ENCODE measurements at places on chromosomes 13 and 19. TPM values are rescaled to one million over a fixed set of nuclear protein-coding genes. Genes with fewer than 3 reads are reported as not detected.

DNA sequence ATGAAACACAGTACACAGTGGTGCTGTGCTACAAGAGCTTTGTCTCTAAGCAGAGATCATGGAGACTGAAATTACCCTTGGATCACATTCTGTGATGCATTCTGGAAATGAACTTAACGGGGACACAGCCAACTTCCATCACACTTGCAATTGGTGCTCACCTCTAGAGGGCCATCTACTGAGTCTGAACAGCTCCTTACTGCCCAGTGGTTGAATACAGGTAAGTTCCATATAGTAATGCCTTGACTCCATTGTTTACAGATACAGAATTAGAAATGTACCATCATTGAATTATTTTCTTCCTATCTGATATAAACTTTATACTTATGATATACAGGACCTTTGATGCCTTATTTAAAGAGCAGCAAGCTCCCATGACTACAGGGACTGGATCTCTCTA is 686.4 kb downstream of the PCDH9 start:
- ATAC-seq, result no peak

- ATAC-seq, result no peak
These were observed 108.8 kb downstream of the SIPA1L3 start for GRCh38 chr19:38015761-38016160.

DNA sequence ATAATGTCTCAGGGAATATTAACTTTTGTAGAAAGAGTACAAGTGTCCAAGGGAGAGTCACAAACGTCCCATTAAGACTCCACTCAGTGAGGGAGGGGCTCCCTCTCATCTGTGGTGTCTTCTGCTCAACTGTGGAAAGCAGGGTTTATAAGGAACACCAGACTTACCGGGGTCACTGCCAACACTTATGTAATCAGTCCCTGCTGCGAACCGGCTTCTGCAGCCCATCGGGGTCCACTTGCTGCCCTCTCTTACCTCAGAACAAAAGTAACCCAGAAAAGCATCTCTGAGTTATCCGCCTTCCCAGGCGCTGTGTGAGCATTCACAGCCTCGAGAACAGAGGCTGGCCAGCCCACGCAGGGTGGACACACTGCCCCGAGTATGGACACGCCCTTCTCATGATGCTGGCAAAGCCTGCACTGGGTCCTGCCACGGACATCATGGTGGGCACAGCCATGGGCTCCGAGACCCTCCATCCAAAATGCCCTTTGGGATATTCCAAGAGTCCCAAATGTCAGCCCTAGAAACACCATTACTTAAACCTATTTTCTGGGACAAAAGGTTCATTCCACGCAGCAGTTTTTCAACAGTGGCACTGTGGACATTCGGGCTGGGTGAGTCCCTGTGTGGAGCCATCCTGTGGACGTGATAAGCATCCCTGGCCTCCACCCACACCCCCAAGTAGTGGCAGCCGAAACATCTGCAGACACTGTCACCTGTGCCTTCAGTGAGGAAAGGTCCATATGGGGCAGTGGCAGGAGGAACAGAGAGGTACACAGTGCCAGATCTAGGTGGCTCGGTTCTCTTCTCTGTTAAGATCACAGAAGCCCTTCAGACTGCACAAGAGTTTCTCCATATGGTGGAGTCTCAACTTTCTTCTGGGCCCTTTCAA is 63.9 kb downstream of the STK24 start:
- no peak for ATAC-seq

- no peak for ATAC-seq
These were observed 1161.3 kb downstream of the PCDH17 start for GRCh38 chr13:58792854-58793253.

GRCh38 chr19:35355791-35356460 is 2.3 kb upstream of the FFAR3 start:
- no peak for ATAC-seq

DNA sequence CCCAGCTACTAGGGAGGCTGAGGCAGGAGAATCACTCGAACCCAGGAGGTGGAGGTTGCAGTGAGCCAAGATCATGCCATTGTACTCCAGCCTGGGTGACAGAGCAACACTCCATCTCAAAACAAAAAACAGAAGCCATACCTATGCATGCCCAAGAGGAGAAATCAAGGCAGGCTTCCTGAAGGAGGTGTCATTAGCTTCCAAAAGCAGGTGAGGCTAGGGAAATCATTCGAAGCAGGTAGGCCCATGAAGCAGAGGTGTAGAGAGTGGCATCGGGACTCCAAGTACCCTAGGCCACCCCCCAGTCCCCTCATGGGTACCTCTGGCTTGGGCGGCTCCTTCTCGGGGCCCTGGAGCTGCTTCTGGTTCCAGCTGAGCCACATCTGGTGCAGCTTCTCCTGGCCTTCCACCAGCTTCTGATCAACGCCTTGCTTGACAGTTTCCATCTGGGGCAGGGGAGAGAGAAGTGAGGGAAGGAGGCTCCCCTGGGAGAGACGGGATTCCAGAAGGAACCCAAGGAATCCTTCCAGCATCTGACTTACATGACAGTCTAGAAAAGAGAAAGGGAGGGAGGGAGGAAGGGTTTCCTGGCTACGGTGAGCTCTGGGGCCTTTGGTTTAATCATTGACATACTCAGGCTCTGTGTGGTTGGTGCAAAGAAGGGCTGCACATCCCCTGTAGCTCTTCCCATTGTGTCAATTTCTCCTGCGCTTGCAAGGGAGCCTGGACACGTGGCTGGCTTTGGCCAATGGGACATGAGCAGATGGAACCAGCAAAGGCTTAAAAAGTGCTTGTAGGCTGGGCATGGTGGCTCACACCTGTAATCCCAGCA is 13.1 kb upstream of the TICAM1 start:
- no peak for ATAC-seq

DNA sequence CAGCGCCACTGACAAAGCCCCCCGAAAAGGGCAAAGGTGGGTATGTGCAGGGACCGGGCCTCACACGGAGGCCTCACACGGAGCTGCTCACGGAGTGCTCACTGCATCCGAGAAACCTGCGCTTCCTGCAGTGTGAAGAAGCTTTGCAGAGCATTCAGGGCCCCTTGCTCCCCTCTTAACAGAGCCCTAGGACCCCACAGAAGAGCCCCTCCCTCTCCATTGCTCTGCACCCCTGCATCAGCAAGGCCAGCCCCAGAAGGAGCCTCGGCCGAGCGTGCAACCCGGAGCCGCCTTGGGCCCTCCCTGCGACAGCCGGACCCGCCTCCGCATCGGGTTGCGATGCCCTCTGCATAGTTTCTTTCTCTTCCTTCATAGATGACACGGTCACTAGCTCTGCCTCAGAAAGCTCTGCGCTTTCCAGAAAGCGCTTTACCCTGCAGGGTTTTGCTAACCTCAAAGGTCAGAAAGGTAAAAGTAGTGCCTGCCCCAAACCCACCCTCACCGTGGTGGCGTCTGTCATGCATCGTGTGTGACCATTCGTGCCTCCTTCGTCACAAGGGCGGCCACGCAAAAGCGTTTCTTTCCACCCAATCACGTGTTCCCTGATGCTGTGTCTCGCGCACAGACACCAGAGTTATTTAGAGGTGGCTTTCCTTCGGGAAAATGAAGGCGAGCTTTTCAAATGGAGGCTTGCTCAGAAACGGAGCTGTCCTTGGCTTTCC is 15.7 kb upstream of the F7 start:
- no peak for ATAC-seq

DNA sequence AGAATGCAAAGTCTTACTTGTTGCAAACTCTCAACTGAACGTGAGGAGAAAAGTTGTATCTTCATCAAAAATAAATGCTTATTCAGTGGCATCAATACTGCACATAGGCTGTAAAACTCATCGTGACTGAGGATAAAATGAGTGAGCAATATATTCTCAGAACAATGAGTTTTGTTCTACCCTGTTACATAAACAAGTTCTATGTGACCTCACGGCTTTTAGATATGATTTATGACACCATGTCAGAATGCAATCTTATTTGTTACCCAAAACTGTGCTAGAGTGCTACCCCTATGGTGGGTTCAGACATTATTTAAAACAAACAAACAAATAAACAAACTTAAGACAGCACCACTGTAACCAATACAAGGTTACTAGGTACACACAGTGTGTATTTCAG is 55.4 kb downstream of the FOXO1 start:
- peak; percentile 41 for ATAC-seq

GRCh38 chr19:46179076-46179759 is 31.2 kb downstream of the IGFL2 start:
- ATAC-seq, result peak; percentile 18

DNA sequence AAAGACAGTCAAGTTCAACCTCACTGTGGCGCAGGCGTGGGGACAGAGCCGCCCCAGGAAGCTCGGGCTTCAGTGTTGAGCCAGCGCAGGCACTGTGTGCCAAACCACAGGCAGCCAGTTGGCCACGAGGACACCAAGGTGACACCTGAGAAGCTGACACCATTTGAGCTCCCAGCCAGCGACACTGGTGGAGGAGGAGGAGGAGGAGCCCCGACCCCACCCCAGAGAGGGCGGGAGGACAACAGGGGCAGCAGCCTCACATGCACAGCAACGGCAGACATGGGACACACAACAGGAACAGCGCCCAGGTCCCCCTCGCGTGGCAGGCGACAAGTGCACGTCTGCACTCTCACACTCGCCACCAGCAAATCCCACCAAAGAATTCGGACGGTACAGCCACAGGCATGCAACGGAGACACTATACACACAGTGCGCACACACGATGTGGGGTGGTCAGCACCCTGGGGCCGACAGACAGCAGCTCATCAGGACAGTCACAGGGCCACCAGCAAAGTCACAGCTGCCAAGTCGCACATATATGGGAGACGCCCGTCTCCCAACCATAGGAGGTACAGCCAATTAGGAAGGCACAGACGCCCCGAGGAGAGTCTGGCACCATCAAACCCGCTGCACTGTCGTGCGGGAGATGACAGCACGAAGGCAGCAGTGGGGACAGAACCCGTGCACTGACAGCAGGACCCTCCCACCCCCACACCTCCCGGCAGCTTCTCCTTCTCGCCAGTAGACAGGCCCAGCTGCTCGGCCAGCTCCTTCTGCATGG is 3.4 kb downstream of the EIF3G start:
- no peak for ATAC-seq

DNA sequence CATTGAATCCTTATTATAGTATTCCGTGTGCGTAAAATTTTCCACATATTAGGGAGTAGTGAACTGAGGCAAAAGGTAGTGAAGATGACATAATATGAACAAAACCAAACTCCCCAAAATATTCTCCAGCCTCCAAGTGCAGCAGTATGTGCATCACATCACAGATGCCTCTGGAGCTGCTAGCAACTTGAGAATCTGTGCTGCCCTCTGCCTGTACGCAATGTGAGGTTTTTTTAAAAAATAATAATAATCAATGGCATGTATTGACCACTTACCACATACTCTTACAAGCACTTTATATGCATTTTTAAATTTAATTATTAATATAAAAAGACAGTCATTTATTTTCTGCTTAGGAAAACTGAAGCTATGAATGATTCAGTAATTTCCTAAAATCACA is 583.0 kb upstream of the SPRY2 start:
- no peak for ATAC-seq

- ATAC-seq, result no peak
These were observed 296.5 kb downstream of the LMO7 start for GRCh38 chr13:75932636-75933035.

- ATAC-seq, result peak; percentile 78
These were observed 9.9 kb downstream of the ARL11 start for GRCh38 chr13:49638030-49638743.

DNA sequence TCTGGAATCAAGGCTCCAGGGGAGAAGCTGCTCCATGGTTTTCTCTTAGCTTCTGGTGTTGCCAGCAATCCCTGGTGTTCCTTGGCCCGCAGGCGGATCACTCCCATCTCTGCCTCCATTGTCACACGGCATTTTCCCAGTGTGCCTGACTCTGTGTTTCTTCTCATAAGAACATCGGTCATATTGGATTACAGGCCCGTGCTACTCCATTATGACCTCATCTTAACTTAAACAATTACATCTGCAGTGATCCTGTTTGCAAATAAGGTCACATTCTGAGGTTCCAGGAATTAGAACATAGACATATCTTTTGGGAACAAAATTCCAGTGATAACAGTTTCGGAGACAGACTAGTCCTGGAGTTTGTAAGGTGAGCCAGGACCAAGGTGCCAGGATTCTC is 23.5 kb upstream of the ALOX5AP start:
- ATAC-seq, result no peak

DNA sequence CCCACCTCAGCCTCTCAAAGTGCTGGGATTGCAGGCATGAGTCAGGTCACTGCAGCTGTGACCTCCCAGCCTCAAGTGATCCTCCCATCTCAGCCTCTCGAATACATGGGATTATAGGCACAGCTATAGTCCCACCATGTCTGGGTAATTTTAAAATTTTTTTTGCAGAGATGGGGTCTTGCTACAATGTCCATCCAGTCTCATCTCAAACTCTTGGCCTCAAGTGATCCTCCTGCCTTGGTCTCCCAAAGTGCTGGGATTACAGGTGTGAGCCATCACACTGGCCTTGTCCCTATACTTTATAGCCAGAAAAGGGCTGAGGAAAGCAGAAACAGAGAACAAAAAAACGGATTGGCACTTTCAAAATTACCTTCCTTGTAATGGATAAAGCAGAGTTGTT is 4.8 kb upstream of the FBXO27 start:
- no peak for ATAC-seq

- ATAC-seq, result no peak
These were observed 32.3 kb downstream of the HSPH1 start for GRCh38 chr13:31129419-31129818.

The ZFP82 gene
- 0.72 TPM for total RNA-seq

The PLK5 gene
- total RNA-seq, result not detected

The PGLYRP2 gene
- not detected for total RNA-seq

The SLC6A16 gene
- 0.48 TPM for total RNA-seq

The PTBP1 gene
- total RNA-seq, result 279 TPM

The NLRP4 gene
- total RNA-seq, result not detected

The SPTBN4 gene
- 0.20 TPM for total RNA-seq

The CBLC gene
- 36.2 TPM for total RNA-seq

The CGB2 gene
- total RNA-seq, result not detected

The KANK3 gene
- total RNA-seq, result 1.6 TPM
